ENCODE measurements at places on chromosomes 5 and 9.

GRCh38 chr9:103985077-103985476, 109.0 kb upstream of the SMC2 start:
- DNase-seq = no peak

- DNase-seq = no peak
These were observed 1030.2 kb upstream of the SEMA6A start for GRCh38 chr5:117604845-117605244.

GRCh38 chr5:74290634-74291241, 349.8 kb downstream of the ENC1 start:
- no peak for DNase-seq

DNA sequence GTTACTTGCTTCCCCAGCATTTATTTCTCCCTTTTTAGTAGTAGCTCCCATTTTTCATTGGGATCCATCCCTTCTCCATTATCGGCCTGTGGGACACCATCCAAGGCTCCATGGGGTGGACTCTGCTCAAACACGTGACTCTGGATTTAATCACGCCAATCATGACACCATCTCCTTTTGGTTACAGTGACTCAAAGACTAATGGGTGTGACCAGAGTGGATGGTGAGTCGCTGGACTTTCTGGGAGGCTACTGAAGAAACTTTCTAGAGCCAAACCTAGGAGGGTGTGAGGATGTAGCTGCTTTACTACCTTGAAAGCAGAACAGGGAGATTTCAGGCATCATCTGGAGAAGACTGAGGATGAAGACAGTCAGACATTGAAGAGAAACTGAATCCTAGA, 93.1 kb downstream of the PJA2 start:
- DNase-seq = no peak

DNA sequence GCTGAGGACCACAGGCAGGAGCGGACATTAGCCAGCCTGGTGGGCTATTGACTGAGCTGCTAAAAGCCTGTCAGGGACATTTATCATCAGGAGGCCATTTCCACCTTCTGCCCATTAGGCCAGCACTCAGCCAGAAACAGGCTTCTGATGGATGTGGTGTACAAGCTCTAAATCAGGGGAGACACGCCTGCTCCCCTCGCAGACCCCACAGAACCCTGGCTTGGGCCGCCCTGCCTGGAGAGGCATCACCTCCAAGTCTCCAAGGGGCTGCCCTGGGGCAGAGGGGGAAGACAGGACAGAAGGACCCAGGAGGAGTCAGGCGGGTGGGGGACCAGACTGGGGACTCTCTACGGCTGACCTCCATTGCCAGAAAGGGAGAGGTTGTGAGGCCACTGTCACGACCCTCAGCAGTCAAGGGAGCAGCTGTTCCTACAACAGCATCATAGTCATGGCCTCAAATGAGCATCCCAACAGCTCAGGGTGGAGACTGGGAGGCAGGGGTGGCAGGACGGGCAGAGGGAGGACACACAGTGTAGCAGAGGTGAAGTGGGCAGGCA, 24.0 kb upstream of the TRIM14 start:
- DNase-seq = no peak

- peak; percentile 31 for DNase-seq
These were observed 1509.0 kb downstream of the MAT2B start for GRCh38 chr5:165014439-165014838.

- no peak for DNase-seq
These were observed 225.7 kb downstream of the ASTN2 start for GRCh38 chr9:117189121-117189520.

GRCh38 chr9:10274988-10275387, 337.8 kb downstream of the PTPRD start:
- peak; percentile 42 for DNase-seq

DNA sequence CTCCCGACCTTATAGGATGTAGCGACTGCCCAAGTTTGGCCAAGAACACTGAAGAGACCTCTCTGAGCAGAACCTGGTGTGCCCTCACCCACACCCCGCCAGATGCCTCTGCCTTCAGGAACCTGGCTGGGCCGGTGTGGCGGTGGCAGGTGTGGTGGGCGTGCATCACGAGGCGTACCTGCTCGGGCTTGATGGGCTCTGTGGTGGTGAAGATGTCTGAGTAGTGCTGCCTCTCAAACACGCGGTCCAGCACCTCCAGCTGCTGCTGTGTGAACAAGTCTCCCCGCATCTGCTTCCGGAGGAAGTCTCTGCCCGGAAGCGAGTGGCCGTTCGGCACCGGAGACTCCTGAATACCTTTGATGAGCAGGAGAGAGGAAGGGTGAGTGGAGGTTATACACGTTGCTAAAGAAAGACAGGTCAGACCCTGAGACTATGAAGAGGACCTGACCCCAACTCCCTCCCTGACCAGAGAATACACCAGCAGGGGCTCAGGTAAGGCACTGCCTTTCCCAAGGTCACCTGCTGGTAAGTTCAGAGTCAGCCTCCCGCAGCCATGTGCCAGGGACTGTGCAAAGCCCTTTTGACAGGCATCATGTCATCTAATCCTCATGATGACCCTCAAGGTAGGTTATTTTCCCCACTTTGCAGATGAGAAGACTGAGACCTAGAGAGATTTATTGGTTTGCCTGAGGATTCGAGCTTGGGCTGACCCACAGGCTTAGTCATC, 67.5 kb downstream of the PAX5 start:
- no peak for DNase-seq

- no peak for DNase-seq
These were observed 2.9 kb upstream of the SLC4A9 start for GRCh38 chr5:140356853-140357725.

DNA sequence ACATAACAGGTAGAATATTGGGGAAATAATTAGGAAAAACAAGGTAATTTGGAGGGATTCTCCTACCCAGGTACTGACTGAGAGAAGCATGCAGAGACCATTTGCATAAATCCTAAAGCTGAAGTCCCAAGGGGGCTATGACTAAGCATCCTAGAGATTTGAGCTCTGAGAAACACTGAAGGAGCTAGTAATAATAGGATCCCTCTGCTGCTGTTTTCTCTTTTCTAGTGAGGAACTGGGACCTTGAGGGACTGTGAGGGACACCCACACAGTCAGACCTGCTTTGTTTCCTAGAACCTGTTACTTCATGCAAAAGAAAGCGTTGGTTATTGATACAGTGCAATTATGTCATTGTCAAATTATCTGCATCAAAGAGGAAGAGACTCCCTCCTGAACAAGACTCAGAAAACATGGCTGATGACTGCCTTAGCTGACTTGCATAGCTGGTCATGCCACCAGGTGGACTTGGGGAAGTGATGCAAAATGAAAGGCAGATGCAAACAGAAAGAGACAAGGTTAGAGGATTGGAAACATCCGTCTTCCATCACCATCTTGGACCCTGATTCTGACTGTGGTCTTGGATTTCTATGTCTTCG, 335.4 kb downstream of the NTRK2 start:
- no peak for DNase-seq

DNA sequence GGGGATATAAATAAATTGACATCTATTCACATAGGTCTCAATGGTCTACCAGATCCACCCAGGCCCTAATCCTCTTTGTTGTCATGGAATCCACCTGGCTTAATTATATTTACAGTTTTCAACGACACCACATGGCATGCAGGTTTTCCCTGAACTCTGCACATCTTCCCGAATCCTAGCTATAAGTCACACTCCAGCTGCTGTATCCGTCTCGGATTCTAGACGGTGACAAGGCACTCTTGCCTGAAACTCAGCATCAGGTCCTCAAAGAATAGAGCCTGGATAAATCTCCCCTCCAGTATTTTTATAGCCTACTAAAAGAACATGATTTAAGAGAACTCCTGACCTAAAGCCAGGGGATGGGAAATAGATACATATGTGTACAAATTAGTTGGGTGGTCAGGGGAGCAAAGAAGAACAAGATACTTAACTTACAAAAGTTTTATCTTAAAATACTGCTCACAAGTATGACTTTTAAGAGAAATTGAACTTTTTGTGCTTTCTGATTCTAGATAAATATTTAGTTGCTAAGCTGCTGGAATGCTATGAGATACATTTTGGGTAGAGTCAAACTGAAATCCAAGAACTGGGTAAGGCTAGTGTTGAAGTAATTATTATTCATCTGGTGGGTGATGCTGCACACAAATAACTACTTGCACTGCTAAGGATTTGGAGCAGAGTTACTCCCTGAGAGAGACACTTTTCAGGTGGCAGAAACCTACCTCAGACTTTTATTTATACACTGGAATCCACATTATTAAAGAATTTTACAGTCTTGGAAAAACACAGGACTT, 187.3 kb downstream of the EFNA5 start:
- DNase-seq = no peak

DNA sequence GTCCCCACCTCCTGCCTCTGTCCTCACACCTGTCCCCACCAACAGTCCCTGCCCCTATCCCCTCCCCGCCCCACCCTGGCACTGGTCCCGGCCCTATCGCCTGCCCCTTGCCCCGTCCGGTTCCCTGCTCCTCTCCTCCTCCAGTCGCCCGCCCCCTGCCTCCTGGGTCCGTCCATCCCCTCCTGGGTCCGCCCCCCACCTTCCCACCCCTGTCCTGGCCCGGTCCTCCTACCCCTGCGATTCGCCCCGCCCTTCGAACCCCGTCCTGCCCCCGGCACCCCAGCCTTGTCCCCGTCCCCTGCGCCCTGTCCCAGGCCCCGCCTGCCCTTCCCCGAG, 372 bp downstream of the EDF1 start:
- no peak for DNase-seq

- no peak for DNase-seq
These were observed 244.3 kb downstream of the DENND1A start for GRCh38 chr9:123685489-123686083.

- no peak for DNase-seq
These were observed 149.3 kb downstream of the RGS3 start for GRCh38 chr9:113612828-113613227.

GRCh38 chr5:29853711-29854220, 1339.7 kb upstream of the CDH6 start:
- DNase-seq = no peak

GRCh38 chr5:122499585-122499984, 187.5 kb downstream of the SNCAIP start:
- no peak for DNase-seq

DNA sequence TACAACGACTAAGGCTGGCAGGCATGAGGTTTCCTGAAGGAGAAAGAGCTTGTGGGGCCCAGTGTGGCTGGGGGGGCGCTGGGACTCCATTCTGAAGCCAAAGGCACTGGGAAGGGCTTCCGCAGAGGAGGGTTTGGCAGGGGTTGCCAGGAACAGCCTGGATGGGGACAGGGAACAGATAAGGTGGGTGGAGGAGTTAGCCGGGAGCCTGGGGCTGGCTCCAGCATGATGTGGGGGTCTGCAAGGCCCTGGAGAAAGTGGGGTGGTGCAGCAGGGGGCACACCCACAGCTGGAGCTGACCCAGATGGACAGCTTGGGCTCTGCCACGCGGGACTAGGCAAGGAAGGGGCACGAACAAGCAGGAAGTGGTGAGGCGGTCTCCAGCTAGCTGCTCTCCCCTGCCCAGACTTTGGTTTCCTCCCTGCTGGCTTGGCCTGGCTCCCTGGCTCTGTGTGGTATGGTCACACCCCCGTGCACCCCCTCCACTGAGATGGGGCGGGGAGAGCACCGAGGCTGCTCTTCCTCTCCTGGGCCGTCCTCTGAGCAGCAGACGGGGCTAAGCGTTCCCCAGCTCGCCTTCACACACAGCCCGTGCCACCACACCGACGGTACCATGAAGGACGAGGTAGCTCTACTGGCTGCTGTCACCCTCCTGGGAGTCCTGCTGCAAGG, at the start of gene LTC4S:
TSS of gene LTC4S (plus strand) at position 519 of the 672 bp plus-strand sequence. CDS start at position 614, 95 bp downstream.
- DNase-seq = peak; percentile 98

DNA sequence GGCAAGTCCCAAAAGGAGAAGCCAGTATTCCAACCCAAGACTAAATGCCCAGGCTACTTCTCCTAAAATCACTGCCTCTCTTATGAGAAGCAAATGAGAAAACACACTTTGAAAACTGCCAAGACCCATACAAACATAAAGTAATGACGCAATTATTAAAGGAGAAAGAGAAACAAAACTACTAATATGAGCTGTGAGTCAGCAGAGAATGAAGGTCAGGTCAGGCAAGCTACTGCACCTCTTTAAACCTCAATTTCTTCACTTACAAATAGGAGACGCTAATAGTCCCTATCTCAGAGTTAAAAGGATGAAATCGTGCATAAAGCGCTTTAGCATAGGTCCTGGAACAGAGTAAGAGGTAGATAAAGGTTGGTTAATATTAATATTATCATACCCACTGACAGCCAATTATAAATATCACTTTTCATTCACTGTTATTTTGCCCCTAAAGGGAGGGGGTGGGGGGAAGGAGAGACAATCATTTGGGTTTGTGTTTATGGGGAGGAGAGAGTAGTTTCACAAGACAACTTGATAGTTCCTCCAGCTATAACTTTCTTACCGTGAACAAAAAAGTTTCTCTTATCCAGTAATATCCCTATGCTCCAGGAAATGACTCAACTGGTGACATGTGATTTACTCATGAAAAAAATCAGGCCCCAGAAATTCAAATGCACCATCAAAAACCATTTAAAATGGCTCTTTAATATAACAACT, 3.6 kb downstream of the PSMB7 start:
- DNase-seq = no peak

GRCh38 chr9:36559036-36559695, 13.5 kb upstream of the MELK start:
- DNase-seq = no peak

GRCh38 chr5:125375143-125375542, 628.7 kb upstream of the ZNF608 start:
- DNase-seq = peak; percentile 20

- DNase-seq = no peak
These were observed 405.3 kb upstream of the SLC30A5 start for GRCh38 chr5:68688547-68688946.
